ENCODE measurements at places on chromosomes 7 and 10.

GRCh38 chr10:132570771-132571649 is 33.4 kb downstream of the INPP5A start:
- no peak for DNase-seq

GRCh38 chr7:135192914-135193536 is 18.3 kb downstream of the WDR91 start:
- no peak for DNase-seq

DNA sequence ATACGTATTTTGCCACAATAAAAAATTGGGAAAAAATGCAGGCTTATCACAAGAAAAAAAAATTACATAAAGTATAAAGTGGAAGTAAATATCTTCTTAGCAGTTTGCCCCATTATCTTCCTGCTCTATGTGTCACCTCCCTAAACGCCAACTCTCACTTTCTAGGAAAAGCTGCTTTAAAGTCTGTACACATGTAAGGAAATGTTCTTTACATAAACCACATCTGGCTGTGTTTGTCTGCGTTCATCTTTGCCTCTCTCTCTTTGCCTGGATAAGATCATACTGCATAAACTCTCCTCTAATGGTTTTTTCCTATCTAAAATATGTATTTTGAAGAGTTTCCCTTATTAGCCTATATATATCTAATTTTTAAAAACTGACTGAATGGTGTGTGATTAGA is 23.0 kb upstream of the UMAD1 start:
- DNase-seq: no peak

- DNase-seq: no peak
Measured at GRCh38 chr7:109844362-109844761, 1246.6 kb upstream of the LRRN3 start.

DNA sequence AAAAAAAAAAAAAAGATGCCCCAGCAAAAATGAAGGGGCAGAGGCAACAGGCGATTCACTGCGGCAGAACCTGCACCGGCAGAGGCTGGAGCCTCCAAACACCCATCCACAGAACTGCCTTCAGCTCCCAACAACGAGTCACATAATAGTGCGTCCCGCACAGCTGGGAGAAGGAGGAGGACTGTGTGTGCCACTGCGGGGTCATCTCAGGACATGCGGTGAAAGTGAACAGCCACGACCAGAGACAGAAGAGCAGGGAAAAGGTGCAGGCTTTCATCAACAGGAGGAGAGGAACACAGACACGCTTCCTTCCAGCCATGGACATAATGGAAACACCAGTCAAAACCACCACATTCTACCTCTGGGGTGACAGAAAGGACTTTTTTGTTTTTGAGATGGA is 34.1 kb downstream of the DAGLB start:
- no peak for DNase-seq

DNA sequence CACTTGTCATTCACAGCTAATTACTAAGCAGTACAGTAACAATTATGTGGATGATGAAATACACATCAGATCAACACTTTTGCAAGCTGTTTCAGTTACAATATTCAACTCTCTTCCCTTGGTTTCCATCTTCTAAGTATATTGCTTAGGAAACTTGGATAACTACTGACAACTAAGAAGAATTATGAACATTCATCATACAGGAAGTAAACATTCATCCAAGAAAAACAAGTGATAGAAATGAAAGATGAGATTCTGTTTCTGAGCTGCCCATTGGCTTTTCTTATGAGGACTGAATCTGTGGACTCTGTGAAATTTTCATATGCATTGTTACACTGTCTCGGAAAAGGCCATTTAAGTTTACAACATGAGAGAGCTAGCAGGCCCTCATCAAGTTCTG is 240.2 kb downstream of the PRKG1 start:
- DNase-seq: no peak

DNA sequence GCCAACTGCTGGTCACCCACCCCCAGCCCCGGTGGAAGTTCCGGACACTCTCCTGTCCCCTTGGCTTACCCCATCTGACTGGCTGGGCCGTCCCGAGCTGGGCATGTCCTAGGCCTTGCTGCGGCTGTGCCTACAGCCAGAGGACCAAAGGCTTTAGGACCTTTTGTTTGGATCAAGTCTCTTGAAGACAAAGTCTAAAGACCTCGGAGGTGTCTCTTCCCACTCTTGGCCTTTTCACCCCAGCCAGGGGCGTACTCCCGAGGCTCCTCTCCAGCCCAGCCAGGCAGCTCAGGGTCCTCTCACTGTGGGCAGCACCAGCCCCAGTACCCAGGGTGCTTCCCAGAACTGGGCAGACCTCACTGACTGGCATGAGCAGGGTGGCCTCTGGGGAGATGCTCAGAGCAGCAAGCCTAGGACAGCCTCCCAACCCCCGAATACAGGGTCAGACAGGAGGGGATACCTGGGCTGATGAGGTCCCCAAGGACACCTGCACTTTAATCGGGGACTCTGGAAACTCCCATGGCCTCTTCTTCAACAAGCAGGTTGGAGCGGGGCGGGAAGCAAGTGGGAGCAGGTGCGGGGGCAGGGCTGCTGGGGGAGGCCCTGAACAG is 2.7 kb upstream of the PWWP2B start:
- no peak for DNase-seq

GRCh38 chr10:96660297-96660696 is 60.0 kb downstream of the PIK3AP1 start:
- no peak for DNase-seq

DNA sequence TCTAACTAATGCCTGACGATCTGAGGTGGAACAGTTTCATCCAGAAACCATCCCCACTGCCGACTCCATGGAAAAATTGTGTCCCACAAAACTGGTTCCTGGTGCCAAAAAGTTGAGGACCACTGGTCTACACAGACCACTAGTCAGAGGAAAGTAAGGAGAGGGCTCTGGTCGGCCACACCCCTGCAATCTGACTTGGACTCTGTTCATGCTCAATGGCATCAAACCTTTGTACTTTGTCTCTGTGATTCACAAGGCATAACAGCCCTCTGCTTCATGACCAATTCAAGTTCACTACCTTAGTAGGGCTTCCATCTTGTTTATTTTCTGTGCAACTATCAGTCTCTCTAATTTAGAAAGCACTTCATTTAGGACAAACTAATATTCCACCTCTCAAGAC is 1.8 kb downstream of the TUBAL3 start:
- no peak for DNase-seq

DNA sequence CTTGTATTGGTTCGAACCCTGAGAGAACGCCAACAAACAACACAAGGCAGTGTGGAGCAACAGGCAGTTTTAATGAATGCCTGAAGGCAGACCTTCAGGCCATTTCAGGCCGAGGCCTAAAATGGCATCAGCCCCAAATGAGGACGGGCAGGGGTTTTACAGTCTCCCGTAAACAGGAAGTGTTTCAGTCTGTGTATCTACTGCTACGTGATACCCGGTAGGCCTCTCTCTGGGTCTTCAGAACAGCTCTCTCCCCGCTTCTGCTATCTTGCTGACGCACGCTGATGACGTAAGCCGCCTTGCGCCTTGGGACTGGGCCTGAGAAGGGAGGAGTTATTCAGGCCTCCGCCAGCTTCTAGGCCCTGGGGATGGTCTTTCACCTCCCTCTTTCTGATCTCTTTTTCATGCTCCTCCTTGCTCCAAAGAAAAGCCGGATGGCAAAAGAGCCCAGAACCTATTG is 67.7 kb downstream of the ST8SIA6 start:
- no peak for DNase-seq

- DNase-seq: no peak
Measured at GRCh38 chr7:54409917-54410316, 132.3 kb upstream of the VSTM2A start.

- no peak for DNase-seq
Measured at GRCh38 chr7:51160411-51160810, 156.2 kb downstream of the COBL start.

DNA sequence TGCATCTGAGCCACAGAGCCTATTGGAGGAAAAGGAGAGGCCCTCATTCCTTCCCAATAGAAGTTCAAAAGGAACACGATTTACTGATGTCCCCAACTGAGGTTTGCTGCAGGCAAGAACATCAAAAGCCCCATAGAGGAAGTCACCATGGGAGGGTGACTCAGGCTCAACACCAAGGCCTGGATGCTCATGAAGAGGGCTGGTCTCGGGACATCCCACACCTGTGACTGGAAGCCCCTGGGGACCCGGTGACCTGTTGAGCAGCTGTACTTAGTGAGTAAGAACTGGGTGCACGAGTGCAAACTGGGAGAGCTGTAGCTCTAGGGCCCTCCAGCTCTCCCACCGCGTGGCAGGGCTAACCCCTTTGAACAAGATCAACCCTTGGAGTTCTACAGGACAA is 38.0 kb downstream of the CYTH3 start:
- DNase-seq: no peak

GRCh38 chr10:11098666-11099065 is 81.0 kb downstream of the CELF2 start:
- DNase-seq: no peak

GRCh38 chr10:43124574-43125273 is 13.5 kb upstream of the CSGALNACT2 start:
- DNase-seq: no peak

- DNase-seq: no peak
Measured at GRCh38 chr10:73991203-73991883, 6.6 kb upstream of the VCL start.

- no peak for DNase-seq
Measured at GRCh38 chr7:87151729-87152111, 533 bp upstream of the DMTF1 start.

- no peak for DNase-seq
Measured at GRCh38 chr10:10043083-10043482, 974.6 kb upstream of the CELF2 start.

GRCh38 chr10:934746-935406 is 3.4 kb upstream of the LARP4B start:
- no peak for DNase-seq

- DNase-seq: no peak
Measured at GRCh38 chr7:41885078-41885477, 182.2 kb upstream of the INHBA start.

DNA sequence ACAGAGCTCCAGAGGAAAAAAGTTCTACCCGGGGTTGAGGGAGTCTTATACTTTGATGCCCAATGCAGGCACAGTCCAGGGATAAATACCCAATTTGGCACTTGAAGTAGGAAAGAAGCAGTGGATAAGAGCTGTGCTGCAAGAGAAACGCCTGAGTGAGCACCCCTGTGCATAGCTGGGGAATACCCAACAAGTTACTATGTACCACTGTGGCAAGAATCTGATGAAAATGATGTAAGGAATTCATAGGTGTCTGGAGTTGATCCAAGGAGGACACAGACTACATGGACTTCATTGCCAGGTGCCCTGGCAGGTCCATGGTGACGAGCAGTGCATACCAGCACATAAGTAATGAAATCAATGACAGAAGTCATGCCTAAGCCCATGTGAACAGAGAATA is 183.7 kb upstream of the FEZF1 start:
- no peak for DNase-seq

DNA sequence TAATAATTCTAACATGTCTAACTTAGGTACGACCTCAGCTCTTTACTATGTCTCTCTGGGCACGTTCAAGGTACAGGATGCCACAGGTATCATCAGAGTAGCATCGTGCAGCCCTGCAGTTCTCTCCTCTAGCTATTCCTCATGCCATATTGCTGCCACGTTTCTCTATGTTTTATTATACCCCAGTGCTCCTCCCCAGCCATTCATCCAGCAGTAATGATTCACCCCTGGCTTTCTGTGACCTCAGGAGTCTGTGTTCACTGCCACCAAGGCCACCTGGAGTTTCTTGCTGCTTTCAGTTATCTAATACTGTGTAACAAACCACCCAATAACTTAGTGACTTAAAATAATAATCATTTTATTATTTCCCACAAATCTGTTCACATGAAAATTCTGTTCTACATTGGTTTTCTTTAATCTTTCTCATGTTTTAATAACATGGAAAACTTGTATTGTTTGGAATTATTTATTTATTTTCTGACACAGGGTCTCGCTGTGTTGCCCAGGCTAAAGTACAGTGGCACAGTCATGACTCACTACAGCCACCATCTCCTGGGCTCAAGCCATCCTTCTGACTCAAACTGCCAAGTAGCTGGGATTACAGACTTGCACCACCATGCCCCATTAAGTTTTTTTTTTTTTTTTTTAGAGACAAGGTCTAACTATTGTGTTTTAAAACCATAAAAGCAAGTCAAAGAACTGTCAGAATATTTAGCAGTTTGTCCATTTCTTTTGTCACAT is 21.8 kb downstream of the REEP3 start:
- no peak for DNase-seq

- DNase-seq: no peak
Measured at GRCh38 chr7:69104023-69104422, 494.3 kb upstream of the AUTS2 start.

DNA sequence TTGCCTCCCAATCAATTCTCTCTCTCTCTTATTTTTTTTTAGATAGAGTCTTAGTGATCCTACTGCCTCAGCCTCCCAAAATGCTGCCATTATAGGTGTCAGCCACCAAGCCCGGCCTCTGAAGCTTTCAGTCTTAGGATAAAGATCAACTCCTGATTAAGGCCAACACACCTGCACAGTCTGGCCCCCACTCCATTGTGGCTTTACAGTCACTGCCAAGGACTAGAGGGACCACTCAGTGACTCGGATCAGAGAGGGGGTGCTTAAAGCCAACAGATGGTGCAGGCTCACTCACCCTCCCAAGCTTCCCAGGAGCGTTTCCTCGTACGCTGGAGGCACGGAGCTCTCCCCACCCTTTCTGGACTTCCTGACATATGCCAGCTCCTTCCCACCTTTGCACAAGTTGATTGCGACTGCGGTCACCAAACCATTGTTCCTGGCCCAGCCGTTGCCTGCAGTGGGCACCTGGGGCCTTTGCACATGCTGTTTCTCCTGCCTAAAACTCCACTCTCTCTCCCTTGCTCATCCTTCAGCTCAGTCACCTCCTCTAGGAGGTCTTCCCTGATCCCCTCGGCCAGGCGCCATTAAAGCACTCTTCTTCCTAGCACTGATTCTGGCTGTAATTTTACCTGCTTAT is 1.7 kb upstream of the CDH23 start:
- no peak for DNase-seq

DNA sequence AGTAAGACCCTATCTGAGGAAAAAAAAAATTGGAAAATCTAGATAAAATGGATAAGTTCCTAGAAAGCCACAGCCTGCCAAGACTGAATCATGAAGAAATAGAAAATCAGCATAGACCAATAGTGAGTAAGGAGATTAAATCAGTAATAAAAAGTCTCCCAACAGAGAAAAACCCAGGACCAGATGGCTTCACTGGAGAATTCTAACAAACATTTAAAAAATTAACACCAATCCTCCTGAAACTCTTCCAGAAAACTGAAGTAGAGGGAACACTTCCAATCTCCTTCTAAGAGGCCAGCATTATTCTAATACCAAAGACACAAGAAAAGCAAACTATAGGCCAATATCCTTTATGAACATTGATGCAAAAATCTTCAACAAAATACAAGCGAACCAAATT is 8.8 kb upstream of the LIMK1 start:
- no peak for DNase-seq

Measured in right kidney (tissue), 9 donors.